ENCODE measurements at places on chromosomes 13 and 19.
A peak's percentile ranks its signal among the peaks of the same experiment; 100 is the strongest.

DNA sequence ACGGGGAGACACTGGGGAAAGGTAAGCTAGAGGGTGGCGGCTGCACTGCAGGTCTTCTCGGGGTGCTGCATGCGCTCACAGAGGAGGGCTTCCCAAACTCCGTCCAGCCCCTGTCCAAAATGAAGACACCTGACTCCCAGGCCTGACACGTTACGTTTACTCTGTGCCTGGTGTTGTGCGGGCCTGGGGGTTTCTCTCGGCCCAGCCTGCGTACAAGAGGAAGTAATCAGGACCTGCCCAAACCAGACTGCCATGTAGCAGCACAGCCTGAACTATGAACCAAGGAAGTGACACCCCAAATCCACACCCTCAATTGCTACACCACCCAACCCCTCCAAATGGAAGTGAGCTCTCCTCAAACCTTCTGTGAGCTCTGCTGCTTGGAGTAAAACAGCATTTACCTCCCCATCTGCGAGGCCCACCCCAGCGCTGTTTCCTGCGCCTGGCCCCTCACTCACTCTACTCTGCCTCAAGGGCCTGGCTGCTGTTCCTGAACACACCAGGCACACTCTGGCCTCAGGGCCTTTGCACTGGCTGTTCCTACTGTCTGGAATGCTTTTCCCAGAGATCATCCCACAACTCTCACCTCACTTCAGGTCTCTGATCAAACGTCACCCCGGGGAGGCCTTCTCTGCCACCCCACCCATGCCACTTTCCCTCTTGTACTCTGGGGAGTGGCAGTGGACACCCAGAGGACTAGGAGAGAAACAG is 3.0 kb downstream of the HSPBP1 start:
- no peak for DNase-seq

DNA sequence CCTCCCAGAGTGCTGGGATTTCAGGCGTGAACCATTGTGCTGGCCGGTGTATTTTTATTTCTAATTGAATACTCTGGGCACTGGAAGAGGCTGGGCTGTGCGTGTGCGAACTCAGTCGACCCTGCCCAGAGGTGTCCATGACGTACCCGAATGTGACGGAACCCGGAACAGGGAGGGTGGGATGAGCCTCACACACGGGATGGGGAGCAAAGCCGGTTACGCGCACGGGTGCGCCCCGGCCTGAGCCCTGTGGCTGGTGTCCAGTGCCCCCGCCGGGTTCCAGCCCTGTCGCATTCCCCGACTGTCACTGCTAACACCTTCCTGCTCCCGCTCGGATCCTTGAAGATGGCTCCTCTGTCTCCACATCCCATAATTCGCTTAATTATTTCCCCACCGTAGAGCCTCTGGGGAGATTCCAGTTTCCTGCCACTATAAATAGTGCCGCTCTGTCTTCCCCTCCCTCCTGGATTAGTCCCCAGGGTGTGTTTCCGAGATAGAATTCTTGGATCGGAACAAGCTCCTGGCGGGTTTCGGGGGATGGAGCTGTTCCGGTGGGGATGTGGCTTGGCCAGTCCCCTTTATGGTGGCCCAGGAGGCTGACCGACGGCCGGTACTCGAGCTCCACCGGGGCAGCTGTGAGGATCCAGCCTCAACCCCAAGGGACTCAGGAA is 22.0 kb downstream of the SBNO2 start:
- no peak for DNase-seq

GRCh38 chr13:97223711-97224541 is 1.8 kb downstream of the MBNL2 start:
- peak; percentile 48 for DNase-seq

DNA sequence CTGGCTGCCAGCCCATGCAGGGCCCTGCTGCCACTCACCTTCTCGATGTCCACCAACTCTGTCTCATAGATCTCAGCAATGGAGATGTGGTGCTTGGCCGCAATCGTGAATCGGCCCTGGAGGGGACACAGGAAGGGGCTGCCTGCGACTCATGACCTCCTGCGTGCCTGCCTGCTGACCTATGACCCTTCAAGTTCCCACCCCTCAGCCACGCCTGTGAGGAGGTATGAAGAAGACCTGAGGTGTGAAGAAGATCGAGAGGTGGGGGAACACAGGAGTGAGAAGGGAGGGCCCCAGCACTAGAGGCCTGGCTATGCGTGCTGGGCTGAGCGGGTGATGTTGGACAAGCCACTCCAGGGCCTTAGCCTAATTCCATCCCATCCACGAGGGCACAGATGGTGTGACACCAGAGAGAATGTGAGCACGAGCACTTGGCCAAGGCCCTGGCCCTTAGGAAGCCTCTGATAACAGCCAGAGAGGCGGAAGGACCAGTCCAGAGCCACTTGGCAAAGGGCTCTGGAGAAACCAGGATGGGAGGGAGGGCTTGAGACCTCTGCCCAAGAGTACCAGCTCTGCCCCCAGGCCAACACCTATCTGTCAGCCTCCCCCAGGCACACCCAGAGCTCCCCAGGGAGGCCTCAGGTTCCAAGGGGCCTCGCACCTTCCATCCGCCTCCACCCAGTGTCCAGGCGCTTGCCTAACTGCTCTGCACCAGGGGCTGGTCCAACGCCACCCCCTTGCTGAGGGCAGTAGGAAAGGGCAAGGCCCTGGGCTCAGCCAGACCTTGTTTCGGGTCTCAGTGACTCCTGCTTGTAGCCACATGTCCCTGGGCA is 9.6 kb upstream of the KPTN start:
- DNase-seq: no peak

GRCh38 chr13:113183450-113184129 is 24.9 kb downstream of the PCID2 start:
- no peak for DNase-seq

GRCh38 chr13:109090796-109091195 is 461.4 kb downstream of the MYO16 start:
- DNase-seq: no peak

DNA sequence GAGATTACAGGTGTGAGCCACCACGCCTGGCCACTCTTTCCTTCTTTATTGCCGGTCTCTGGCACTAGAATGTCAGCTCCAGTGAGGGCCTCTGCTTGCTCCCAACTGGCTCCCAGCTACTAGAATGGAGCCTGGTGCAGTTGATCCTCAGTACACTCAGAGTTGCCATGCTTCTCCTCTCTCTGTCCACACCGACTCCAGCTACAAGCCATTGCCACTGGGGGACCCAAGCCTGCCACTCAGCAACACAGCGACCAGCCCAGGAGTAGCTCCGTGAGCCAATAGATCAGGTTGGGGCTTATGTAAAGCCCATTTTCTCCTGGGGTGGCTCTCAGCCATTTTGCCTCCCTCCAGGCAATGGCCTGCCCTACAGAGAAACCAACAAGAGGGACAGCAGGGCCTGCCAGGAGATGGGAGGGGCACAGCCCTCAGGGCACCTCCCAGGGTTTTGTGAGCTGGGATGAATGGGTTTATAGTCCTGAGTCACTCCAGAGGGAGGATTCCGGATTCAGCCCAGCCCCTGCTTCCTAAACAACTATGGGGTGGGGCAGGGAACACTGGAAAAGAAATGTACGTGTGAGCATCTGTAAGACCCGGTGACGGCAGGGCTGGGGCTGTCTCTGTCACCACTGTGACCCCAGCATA is 36.5 kb downstream of the OPA3 start:
- DNase-seq: no peak

- DNase-seq: no peak
Measured at GRCh38 chr13:111270126-111270525, 50.3 kb upstream of the TEX29 start.

- DNase-seq: no peak
Measured at GRCh38 chr13:51734786-51735185, 69.2 kb downstream of the DHRS12 start.

DNA sequence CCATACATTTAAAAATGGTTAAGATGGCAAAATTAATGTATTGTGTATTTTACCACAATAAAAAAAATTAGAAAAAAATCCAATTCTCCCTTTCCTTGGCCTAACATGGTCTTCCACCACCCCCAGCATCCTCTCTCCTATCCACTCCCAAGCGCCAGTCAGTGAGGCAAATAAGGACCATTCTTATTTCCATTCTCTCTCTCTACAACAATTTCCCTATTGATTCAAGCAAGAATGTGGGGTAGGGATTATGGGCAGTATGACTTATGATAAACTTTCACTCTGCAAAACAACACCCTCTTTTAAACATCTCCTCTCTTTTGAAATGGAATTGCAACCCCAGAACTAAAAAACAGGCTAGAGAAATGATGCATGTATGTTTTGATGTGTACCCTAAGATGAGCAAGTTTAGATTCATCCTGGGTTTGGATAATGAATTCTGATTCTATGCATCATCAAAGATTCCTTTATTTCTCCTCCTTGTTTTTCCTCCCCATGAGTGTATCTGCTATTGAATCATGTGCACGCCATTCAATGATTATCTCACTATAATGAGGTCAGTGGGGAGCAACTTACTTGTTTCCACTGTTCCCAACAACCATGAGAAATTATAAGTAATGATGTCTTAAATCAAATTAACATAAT is 3.5 kb downstream of the STARD13 start:
- DNase-seq: no peak

DNA sequence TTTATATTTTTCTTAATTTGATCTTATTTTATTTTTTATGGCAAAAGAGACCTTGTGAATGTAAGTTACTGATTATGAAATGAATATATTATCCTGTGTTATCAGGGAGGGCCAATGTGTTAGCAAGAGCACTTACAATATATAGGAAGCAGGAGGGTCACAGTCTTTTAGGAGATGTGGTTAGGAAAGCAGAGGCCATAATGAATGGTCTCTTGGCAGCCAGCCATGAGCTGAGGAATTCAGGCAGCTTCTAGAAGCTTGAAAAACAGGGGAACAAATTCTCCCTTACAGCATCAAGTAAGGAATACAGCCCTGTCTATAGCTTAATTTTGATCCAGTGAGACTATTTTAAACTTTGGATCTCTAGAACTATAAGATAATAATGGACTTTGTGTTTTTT is 2374.6 kb downstream of the PCDH9 start:
- DNase-seq: no peak

- no peak for DNase-seq
Measured at GRCh38 chr19:7628589-7629311, 595 bp downstream of the XAB2 start.

DNA sequence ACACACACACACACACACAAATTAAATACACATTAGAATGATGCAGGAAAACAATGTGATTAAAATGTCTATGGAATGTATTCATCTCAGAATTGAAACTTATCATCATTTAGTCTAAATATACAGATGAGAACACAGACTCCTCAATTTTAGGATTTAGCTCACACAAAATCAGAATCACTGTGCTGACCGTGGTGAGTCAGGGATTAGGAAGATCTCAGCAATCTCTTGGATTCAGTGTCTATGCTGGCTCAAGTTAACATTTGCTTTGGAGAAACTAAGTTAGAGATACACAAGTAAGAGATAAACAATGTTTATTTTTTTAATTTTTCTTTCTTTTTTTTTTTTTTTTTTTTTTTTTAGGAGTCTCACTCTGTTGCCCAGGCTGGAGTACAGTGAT is 323.6 kb downstream of the KLF12 start:
- DNase-seq: no peak

- DNase-seq: no peak
Measured at GRCh38 chr13:24328145-24328544, 18.8 kb downstream of the C1QTNF9 start.

- DNase-seq: no peak
Measured at GRCh38 chr19:1143828-1144399, 30.2 kb downstream of the SBNO2 start.

DNA sequence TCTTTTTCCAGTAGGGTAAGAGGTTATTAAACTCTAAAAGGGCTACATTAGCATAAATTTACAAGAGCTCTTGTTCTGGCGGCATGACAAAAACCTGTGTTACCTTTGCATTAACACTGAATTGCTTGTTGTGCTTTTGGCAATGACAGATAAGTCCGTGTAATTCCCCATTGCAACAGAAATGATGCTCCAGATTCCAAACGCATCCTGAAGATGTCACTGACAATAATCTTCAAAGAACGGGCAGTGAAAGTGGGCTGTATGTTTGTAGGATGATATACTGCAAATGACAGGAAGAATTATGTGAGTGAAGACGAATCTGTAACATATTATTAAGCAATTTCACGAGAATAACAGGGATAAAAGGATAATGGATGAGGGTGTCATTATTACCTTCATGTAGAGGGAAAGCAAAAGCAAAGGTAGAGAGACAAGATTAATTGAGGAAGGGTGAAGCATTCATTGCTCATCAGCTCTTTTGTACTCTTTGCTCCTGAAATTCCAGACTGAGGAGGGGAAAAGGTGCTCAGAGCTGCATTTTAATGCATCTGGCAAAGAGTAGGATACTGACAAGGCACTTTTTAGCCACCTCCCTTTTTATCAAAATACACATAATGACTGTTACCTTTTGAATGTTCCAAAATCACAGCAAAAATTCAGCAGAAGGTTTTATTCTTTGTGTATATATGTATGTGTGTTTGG is 38.5 kb upstream of the MAB21L1 start:
- no peak for DNase-seq

DNA sequence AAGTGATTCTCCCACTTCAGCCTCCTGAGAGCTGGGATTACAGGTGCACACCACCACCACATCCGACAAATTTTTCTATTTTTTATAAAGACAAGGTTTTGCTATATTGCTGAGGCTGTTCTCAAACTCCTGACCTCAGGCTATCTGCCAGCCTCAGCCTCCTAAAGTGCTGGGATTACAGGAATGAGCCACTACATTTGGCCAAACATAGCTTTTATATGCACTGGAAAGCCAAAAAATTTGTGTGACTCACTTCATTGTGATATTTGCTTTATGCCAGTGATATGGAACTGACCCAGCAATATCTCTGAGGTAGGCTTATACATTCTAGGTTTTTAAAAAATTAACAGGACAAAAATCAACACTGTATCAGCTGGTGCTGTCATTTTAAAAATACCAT is 26.8 kb upstream of the ACOD1 start:
- no peak for DNase-seq

GRCh38 chr19:31257025-31257424 is 92.2 kb downstream of the TSHZ3 start:
- DNase-seq: no peak

DNA sequence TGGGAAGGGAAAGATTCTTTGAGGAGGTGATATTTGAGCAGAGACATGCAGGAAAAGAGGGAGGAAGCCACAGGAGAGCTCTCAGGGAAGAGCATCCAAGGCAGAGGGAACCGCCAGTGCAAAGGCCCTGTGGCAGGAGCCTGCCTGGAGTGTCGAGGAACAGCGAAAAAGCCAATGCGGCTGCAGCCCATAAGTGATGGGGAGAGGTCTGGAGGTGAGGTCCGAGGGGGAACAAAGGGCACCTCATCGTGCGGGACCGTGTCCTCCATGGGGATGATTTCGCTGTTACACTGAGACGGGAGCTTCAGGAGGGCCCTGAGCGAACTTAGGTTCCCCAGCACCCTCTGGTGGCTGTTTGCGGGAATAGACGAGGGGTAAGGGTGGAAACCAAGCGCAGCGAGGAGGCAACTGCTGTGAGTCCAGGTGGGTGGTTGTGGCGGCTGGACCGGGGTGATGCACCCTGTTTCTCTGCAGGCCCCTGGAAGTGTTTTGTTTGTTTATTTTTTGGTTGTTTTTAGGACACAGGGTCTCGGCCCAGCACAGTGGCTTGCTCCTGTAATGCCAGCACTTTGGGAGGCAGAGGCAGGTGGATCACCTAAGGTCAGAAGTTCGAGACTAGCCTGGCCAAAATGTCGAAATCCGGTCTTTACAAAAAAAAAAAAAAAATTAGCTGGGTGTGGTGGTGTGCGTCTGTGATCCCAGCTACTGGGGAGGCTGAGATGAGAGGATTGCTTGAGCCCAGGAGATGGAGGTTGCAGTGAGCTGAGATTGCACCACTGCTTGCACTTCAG is 5.9 kb upstream of the EHD2 start:
- DNase-seq: peak; percentile 45
